ENCODE measurements at places on chromosomes 7 and 10.

GRCh38 chr7:44276571-44277221, 48.7 kb downstream of the CAMK2B start:
- no peak for DNase-seq

- no peak for DNase-seq
Measured at GRCh38 chr10:60430017-60430416, 40.3 kb upstream of the ANK3 start.

- DNase-seq, result no peak
Measured at GRCh38 chr10:127303105-127303504, 106.7 kb upstream of the INSYN2A start.

- no peak for DNase-seq
Measured at GRCh38 chr7:108557617-108558016, 11.9 kb downstream of the THAP5 start.

- no peak for DNase-seq
Measured at GRCh38 chr10:114623661-114624294, 34.3 kb downstream of the ABLIM1 start.
